Cardiac fibroblast (primary cell): ENCODE measurements at places on chromosomes 13 and 19.
A peak's percentile ranks its signal among the peaks of the same experiment; 100 is the strongest.

- peak; percentile 85 for DNase-seq
Measured at GRCh38 chr19:5434970-5435641, 20.1 kb upstream of the ZNRF4 start.

GRCh38 chr13:113962386-113962785 lies 11.5 kb downstream of the C13orf46 start:
- no peak for DNase-seq

GRCh38 chr19:5669212-5669611 lies 11.1 kb downstream of the MICOS13 start:
- no peak for DNase-seq

DNA sequence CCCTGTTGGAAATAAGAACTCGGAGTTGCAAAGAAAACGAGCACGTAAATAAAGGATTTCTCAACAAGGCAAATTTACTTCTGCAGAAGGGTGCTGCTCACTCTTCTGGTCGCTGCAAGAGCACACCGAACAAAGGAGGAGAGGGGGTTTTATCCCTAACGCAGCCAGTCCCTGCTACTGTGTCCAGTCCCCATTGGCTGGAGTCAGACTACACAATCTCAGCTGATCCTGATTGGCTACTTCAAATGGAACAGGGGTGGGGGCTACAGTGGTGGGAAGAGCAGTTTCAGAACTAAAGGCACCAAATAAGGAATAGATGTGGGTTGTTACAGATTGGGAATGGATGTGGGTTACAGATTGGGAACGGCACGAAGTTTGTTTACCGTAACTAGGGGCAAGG lies 63.9 kb upstream of the MCF2L start:
- no peak for DNase-seq

- DNase-seq = peak; percentile 31
Measured at GRCh38 chr19:17794731-17795494, at the start of gene B3GNT3. B3GNT3 (plus strand) TSS chr19:17795138; CDS start chr19:17807808, 12,670 bp downstream.

DNA sequence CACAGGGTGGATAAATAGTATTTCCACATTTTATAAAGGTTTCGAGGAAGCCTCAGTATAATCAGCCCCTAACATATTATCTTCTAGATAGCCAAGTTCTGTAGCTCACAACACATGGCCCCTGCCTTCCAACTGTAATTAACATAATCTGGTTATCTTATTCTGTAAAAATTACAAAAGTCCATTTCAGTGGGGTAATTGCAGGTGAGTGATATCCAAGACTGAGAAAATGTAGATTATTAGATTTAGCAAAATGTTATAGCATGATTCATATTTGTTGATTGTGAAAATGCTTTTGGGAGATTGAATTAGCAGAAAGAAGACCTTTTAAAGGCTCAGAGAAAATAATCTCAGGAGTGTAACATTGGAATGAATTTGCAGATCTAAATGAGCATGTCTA lies 168.3 kb upstream of the GPC6 start:
- no peak for DNase-seq

- DNase-seq = no peak
Measured at GRCh38 chr19:18611327-18612050, 1.2 kb upstream of the TMEM59L start.

- no peak for DNase-seq
Measured at GRCh38 chr13:26956522-26957142, 196.0 kb upstream of the GPR12 start.

DNA sequence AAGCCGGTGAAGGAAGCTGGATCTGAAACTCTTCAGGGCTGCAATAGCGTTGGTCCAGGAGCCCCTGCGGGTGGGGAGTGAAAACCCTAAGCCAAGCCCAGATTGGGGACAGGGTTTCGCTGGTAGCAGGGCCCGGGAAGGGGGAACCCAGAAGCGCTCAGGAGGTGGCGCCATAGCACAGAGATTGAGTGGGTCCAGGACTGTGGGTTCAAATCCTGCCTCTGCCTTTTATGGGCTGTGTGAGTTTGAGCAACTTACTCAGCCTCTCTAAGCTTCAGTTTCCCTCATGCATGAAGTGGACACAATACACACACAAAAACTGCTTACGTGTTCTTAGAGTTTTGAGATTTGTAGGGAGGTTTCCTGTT lies 8.3 kb upstream of the SYCN start:
- peak; percentile 38 for DNase-seq

DNA sequence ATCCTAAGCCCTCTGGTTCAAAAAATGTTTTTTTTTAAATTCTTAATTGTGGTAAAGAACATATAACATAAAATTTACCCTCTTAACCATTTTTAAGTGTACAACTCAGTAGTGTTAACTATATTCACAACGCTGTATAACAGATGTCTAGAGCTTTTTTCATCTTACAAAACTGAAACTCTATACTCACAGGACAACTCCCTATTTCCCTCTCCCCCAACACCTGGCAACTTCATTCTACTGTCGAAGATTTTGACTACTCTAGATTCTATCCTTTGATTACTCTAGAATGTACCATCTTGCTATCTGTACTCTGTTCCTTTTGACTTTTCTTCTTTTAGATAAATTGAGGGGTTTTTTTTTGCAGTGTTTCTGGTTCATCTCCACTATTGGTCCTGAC lies 200.4 kb downstream of the KLF12 start:
- DNase-seq = no peak

- no peak for DNase-seq
Measured at GRCh38 chr13:50481936-50482335, 361.6 kb downstream of the DLEU7 start.

DNA sequence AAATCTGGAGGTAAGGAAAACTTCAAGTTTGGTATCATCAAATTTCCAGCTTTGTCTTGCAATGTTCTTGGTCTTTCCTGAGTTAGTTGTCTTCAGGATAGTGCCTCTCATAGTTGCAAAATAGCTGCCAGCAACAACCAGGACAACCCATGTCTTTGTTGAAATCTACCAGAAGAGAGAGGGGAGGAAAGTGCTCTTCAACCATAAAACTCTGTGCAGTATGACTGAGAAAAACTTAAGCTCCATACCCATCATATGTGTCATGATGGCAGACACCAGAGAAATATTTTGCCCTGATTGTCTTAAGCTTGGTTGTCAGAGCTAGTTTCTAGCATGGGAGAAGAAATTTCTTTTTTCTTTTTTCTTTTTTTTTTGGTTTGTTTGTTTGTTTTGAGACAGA lies 103.3 kb downstream of the SPRY2 start:
- DNase-seq = no peak

- peak; percentile 50 for DNase-seq
Measured at GRCh38 chr19:10625003-10625761, at the start of gene SLC44A2. SLC44A2 (plus strand) TSS chr19:10625553; CDS start chr19:10625634, 81 bp downstream.

DNA sequence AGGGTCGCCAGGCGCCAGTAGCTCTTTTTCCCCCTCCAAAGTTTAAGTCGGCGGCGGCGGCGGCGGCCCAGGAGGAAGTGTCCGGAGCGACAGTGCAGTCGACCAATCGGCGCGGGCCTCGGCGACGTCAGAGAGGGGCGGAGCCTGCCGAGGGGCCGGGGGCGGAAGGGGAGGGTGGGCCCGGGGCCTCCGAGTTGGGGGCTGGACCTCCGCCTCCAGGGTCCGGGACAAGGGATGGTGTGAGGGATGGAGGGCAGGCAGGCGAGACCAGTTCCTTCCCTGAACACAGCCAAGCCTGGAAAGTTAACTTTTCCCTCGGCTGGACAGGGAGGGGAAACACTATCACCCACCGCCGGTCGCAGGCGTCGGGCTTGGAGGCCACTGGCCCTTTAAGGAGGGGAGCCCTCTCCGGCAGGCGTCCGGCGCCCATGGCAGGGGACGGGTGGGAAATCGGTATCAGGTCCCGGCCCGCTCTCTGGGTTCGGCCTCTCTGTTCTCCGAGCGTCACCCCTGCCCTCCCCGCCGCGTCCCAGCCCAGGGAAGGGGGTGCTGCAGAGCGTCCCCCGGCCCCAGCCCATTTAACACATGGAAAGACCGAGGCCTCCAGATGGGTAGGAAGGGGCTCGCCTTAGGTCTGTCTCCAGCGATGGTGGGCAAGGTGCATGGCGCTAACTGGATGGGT lies at the start of gene PRKD2:
TSS of gene PRKD2 (minus strand) at position 81 of the 682 bp plus-strand sequence. CDS start 744 bp downstream, outside the sequence.
- peak; percentile 87 for DNase-seq

DNA sequence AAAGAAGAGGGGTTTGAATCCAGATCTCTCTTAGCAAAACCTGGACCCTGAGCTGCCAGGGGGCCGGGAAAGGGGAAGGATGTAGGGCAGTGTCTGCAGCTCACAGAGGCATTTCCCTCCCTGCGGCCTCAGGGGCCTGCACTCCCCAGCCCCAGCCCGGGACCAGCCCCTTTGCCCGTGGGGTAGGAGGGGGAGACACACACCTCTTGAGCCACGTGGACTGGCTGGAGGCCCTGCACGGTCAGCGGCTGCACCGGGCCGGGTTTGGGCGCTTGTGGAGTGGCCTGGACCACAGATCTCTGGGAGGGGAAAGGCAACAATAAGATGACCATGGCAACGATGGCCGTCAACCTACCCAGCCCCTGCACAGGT lies 26.9 kb downstream of the RFX1 start:
- no peak for DNase-seq

- no peak for DNase-seq
Measured at GRCh38 chr19:43644181-43644580, 4.5 kb upstream of the CADM4 start.

DNA sequence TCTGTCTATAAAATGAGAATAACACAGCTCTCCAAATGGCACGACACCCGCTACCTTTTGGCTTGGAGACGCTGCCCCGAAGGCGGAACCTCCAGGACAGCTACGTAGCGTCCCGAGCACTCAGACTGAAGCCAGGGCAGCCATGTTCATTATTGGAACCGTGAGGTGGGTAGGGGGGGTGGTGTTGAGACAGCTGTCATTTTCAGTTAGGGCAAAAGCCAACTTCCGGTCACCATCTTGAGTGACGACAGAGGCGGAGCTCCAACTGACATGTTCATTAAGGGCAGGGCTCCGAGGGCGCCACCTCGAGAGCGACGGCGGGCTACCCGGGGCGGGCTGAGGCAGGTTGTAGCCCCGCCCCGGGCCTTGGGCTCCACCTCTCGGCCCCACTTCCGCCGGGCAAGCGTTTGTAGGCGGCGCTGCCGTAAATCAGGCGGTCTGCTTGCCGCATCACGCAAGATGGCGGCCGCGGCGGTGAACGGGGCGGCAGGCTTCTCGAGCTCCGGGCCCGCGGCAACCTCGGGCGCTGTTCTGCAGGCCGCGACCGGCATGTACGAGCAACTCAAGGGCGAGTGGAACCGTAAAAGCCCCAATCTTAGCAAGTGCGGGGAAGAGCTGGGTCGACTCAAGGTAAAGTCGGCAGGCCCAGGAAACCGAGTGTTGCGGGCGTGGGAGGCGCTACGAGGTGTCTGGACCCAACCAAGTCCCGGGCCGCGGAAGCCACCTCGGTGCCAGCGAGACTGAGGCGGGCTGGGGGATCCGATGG lies at the start of gene PSMD8:
TSS of gene PSMD8 (plus strand) at position 240 of the 766 bp plus-strand sequence. CDS start at position 271, 31 bp downstream.
- peak; percentile 98 for DNase-seq

- no peak for DNase-seq
Measured at GRCh38 chr13:69109891-69110525, 997.6 kb upstream of the ATXN8OS start.

GRCh38 chr13:28610996-28611395 lies 47.9 kb upstream of the POMP start:
- DNase-seq = no peak

DNA sequence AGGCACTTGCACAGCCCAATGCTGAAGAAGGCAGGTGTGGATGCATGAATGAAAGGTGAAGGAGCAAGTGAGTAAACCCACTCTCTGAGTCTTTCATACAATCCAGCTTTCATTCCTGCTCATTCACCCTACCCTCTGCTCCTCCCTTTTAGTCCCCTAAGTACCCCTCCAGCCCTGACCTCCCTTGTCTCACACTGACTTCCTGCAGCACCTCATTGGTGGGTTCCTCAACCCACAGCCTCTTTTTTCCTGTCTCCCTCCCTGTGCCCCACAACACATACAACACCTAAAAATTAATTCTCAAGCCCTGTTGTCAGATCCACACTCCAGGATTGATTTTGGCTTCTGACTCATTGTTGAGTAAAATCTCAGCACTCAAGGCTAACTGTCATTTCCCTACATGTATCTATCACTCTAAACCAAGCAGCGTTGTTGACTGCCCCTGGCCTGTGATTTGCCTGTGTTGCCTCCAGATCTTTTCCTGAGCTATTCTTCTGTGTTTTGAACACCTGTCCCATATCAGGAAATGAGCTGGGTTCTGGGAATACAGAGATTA lies 177.3 kb upstream of the SERP2 start:
- DNase-seq = no peak

- peak; percentile 16 for DNase-seq
Measured at GRCh38 chr13:30972888-30973377, 40.5 kb downstream of the TEX26 start.

GRCh38 chr13:61466280-61466679 lies 50.6 kb upstream of the PCDH20 start:
- no peak for DNase-seq

DNA sequence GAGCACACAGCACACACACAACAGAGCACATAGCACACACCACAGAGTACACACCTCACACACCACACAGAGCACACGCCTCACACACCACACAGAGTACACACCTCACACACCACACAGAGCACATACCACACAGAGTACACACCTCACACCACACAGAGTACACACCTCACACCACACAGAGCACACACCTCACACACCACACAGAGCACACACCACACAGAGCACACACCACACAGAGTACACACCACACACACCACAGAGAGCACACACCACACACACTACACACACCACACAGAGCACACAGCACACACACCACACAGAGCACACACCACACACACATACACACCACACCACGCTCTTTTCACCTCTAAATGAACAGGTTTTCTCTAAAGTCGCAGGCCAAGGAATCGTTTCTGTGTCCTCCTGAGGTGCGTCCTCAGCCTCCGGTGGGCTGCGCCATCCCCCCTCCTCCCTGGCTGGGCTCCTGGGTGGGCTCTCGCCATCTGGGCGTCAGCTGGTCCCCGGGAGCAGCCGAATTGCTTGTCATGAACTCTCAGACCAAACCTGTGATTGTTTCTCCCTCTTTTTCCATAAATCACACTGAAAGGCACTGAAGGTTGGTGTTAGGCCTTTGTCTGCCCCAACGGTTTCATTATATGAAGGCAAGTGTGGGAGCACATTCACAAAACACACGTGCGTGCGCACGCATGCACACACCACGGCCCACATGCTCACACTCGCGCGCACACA lies 37.4 kb downstream of the TMEM255B start:
- no peak for DNase-seq

DNA sequence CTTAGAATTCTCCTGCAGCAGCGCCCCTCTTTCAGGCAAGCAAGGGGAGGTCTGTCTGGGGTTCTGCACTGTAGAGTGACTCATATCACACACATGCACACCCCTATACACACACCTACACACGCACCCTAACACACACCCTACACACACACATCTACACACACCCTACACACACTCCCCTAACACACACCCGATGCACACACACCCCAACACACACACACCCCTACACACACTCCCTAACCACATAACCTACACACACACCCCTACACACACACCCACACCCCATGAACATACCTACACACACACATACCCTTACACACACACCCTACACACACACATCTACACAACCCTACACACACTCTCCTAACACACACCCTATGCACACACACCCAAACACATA lies 493.2 kb downstream of the IRS2 start:
- no peak for DNase-seq
